ENCODE measurements at places on chromosomes 6 and 20.

- no peak for DNase-seq
These were observed 2.4 kb downstream of the RHAG start for GRCh38 chr6:49634092-49634835.

DNA sequence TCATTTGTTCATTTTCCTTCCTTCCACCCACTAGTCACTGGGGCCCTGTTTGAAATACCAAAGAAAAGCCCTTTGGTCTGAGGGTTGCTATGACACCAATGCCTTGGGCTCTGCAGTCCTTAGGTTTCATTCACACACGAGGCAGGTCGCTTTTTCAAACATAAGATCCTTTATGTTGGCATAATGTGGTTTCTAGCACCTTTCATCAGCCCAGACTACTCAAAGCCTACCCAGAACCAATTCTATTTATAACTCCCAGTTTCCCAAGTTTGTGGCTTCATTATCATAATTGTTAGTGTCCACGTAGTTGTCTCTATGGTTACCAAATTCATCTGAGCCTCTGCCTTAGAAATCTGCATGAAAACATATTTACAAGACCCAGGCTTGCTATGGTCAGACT is 6.6 kb upstream of the TP53RK start:
- no peak for DNase-seq

DNA sequence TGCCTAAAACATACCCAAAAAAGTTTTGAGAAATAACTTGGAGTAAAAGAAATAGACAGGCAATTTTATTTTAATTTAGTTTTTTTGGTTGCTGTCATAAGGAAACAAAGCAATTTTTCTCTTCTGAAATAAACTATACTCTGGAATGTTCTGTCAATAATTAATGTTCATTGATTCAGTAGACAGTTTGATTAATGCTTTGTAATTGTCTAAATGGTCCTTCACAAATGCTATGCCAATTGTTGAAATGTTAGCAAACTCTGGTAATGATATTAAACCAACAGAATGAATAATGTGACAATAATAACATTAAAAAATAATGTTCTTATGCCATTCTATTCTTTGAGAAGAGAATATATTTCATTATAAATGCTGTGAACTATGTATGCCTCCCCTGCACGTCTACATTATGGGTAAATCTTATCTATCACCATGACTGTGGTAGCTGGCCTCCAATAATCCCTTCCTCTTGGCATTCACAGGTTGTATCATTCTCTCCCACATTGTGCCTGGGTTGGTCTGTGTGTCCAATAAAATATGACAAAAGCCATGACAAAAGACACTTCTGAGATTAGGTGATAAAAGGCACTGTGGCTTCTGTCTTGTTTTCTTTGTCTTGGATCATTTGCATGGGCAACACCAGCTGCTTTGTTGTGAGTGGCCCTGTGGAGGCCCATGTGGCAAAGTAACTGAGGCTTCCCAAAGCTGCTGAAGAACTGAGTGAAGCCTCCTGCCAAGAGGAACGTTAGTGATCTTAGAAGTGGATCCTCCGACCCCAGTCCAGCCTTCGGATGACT is 25.1 kb downstream of the IL20RA start:
- no peak for DNase-seq

GRCh38 chr20:15547119-15547518 is 1026.1 kb downstream of the KIF16B start:
- DNase-seq = no peak

- DNase-seq = no peak
These were observed 109.5 kb upstream of the CLDN20 start for GRCh38 chr6:155154158-155154830.

GRCh38 chr6:10409233-10409721 is 5.6 kb downstream of the TFAP2A start:
- DNase-seq = peak; percentile 45

GRCh38 chr20:840858-841567 is 7.5 kb downstream of the FAM110A start:
- DNase-seq = peak; percentile 73

DNA sequence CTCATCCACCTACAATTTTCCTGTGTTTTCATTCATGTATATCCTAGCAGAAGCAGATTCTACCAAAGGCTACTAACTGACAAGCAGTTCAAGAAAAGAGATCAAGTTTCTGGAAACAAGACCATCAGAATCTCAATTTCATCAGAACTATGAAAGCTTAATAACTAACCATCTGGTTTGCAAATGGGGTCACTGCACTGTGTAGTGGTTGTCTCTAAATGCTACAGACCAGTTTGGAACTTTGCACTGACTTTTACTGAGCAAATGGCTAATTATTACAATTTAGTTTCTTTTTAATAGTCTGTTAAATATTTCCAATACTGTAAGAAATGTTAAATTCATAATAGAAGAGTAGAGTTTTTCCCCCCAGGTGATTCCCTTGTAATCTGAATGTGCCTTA is 64.5 kb downstream of the REPS1 start:
- no peak for DNase-seq

- no peak for DNase-seq
These were observed 230.2 kb upstream of the PLN start for GRCh38 chr6:118317581-118318563.

DNA sequence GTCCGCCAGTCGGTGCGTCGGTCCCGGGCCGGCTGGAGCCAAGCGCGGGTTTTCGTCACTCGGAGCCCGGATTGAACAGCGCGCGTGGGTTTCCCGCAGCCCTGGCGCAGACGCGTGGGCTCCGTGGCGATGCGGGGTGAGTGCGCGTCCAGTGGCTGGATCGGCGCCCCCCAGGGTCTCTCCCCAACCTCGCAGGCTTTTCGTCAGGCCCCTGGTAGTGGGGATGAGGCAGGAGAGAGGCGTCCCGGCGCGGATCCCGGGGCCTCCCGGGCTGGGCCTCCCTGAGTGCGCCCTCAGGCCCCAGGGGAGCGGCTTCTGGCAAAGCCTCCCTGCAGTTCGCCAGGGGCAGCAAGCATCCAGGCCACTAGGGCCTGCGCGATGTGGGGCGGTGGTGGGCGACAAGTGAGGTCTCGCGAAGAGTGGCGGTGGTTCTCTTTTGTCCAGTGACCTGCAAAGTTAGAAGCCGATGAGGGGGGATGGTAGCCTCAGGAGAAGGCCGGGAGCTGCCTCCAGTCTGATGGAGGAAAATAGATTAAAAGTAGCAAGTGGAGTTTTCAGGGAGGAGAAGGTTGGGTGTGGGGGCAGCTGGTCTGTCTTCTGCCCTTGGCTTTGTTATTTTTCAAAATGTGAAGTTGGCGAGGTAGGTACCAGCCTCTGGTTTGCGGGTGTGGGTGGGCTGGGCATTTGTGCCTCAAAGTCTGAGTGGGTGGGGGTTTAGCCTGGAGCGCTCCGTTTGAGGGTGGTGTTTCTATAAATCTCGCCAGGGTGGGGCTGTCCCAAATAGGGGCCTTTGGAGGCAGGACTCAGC is 1.6 kb downstream of the TOX2 start:
- DNase-seq = no peak

- DNase-seq = no peak
These were observed 37.7 kb upstream of the PRSS16 start for GRCh38 chr6:27209659-27210269.

DNA sequence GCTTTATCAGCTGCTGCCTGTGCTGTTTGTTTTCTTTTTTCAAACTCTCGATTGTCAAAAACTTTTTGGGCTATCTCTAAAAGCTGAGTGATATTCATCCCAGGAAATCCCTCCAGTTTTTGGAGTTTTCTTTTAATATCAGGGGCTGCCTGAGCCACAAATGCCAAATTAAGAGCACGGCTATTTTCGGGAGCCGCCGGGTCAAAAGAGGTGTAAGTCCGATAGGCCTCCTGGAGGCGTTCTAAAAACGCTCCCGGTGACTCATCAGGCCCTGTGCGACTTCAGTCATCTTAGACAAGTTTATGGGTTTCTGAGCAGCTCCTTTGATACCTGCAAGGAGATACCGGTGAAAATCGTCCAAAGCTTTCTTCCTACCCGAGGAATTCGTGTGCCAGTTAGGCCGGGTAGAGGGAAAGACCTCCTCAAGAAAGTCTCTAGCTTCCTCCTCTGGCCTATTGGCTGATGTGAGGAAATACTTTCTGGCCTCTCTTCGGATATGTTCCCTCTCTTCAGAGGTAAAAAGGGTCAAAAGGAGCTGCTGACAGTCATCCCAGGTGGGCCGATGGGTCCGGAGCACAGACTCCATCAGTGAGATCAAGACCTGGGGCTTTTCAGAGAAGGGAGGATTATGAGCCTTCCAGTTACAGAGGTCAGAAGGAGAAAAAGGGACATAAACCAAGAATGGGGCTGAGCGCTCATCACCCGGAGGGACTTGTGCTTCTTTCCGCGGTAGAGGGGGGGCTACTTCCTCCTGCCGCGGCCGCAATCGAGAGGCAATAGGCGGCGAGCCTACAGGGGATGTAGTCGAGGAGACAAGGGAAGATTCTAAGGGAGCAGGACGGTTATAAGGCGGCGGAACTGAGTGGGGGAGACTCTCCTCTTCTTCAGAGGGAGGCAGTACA is 151.1 kb downstream of the TRIM27 start:
- DNase-seq = no peak

GRCh38 chr20:21190869-21191268 is 65.0 kb downstream of the KIZ start:
- no peak for DNase-seq

DNA sequence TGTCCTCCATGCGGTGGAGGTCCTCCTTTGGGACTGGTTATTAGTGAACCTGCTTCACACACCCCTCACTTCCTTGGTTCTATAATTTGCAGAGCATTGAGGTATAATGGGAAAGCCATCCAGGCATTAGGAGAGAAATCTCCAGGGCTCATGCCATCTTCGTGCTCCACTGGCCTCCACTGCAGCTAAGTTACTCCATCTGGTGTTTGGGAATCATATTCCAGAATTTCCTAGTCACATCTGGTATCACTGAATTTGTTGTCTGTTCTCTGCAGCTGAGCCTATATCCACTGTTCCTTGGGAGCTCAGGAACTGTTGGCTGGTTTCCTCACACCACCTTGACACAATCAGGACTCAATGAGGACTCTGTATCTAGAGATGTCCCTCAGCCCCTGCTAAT is 173.0 kb upstream of the TSHZ2 start:
- no peak for DNase-seq

DNA sequence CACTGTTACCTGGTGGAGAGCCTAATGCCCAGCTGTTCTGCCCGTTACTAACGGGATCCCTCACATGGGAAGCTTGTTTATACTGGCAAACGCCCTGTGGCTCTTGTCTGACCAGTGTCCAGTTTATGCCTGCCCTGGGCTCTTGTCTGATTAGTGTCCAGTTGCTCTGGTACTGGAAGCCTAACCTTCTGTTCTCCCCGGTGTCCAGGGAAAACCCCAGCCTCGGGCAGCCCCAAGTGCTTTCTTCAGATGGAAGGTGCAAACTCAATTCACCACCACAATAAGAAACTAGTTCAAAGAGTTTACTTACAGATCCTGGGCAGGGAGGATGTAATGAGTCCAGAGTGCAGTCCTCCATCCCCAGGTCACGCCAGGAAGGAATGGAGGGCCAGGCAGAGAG is 148.4 kb downstream of the TBXT start:
- DNase-seq = no peak

DNA sequence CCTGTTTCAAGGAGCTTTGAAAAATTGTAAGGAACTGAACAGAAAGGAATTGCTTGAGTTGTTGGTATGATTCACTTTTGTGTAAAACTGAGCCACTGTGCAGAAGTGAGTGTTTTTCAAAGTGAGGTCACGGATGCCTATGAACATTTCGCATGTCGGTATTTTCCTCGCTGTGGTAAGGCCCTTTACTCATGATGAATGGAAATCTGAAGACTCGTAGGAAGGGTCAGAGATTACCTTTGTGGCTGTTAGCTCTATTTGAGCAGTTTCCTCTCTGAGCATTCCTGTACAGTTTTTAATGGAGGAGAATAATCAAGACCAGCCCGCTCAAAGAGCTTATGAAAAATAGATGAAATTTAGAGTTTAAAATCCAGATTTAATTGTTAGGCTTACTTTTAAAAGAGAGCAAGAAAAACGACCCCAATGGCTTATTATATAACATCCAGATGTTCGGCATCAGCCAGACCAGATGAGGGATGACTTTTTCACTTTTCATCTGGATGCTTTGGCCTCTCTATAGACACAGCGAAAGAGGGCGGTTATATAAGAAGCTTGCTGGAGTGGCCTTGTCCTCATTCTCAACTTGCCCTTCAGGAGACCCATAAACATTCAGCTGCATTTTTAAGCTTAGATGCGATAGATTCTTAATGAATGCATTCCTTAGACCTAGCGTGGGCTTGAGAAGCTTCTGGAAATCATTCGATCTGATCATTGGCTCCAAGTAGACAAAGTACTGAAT is 99.5 kb downstream of the CD83 start:
- no peak for DNase-seq

GRCh38 chr6:6915813-6916547 is 191.8 kb upstream of the RREB1 start:
- peak; percentile 35 for DNase-seq

DNA sequence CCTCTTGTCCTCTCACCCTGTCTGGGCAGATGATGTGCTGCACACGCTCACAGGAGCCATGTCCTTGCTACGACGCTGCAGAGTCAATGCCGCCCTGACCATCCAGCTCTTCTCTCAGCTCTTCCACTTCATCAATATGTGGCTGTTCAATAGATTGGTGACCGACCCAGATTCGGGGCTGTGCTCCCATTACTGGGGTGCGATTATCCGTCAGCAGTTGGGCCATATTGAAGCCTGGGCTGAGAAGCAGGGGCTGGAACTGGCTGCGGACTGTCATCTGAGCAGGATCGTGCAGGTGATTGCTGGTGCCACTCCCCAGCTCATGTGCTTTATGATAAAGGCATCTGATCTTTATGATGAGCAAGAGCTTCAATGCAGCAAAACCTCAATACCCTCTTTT is 82.3 kb upstream of the KIF25 start:
- no peak for DNase-seq

DNA sequence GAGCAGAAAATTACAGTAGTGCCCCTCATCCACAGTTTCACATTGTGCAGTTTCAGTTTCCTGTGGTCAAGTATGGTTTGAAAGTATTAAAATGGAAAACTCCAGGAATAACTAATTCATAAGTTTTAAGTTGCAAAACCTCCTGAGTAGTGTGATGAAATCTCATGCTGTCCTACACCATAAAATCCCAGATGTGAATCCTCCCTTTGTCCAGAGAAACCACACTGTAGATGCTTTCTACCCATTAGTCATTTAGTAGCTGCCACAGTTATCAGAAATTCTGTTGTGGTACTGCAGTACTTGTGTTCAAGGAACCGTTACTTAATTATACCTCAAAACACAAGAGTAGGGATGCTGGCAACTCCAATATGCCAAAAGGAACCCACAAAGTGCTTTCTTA is 74.7 kb downstream of the PTCHD4 start:
- no peak for DNase-seq

- DNase-seq = no peak
These were observed 115.6 kb downstream of the MYB start for GRCh38 chr6:135296715-135297114.

GRCh38 chr6:145118224-145118623 is 617.1 kb downstream of the EPM2A start:
- no peak for DNase-seq

DNA sequence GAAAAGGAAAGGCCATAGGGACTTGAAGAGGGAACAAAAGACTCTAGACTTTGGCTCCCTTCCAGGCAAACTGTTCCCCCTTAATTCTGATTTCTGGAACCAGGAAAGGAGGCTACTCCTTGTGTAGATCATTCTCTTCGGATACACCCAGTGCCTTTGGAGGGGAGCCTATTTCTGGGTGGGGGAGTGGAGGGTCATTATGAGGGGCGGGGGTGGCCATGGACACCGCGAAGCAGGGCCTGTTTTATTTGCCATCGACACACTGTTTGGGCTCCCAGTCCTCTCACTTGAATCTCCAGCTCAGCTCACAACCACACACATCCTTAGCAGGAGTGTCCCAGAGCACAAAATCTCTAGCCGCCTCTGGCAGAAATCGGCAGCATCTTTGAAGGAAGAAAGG is 132.3 kb downstream of the PXDC1 start:
- no peak for DNase-seq

- no peak for DNase-seq
These were observed 926.1 kb upstream of the MANEA start for GRCh38 chr6:94651239-94651638.

Measured in T47D (cell line).